Esophagus squamous epithelium (tissue), 5 donors: ENCODE measurements at places on chromosomes 7 and 10.

DNA sequence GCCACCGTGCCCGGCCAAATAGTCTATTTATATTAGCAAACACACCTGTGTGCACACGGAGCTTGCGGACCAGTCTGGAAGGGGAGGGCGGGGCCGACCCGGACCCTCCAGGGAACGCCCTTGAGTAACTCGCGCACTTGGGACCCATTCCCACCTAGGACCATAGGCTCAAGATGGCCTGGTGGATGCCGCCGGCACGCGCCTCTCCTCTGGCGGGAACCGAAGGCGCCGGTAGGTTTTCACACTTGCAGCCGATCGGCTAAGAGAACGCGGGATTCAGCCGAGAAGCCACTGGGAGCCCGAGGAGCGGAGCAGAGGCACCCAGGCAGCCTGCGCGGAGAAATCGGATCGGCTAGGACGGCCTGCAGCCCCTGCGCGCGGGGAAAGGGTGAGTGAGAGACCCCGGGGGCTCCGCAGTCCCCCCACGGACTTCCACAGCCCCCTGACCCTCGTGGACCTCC is 18.9 kb downstream of the IFT22 start:
- DNase-seq, result no peak

DNA sequence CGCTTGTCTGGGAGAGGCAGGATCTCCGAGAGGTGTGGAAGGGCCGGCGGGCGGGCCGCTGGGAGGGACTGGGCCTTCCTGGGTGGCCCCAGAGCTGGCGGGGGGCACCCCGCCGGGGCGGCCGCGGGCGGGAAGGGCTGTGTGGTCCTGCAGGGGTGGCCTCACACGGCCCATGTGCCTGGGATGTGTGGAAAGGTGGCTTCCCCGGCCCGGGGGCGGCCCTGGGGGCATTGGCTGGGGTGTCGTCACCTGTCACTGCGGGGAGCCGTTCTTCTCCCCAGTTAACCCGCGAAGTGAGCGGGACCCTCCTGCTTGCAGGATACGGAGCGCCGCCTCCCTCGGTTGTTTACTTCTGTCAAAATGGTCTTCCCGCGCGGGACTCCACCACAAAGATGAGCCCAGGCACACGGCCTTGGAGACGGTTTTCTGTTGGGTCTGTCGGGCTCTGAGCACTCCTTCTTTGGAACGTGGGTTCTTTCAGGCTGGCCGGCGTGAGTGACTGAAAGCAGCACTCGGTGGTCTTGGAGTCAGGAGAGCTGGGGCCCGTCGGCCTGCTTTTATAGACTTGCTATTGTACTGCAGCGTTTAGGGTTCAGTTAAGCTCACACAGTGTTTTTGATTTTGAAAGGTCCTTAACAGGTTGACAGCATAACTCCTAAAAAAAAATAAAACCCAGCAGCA is 700 bp downstream of the SMC3 start:
- DNase-seq, result no peak

DNA sequence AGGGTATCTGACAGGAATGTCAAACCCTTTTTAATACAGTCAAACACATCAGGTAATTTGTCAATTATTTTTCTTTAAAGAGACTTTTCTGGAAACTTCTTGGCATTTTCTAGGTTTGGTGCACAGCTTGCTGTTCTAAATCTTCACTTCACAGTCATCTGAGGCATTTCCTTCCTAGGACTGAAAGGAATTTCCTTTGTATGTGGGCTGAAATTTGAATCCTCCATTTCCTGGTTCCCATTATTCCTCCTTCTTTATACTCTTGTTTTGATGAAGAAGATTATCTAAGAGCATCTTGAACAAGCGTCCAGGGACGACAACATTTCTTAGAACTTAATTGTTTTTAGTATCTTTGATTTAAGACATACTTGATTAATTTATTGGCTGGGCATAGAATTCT is 24.9 kb downstream of the CALD1 start:
- no peak for DNase-seq

- no peak for DNase-seq
Observed at GRCh38 chr10:64863836-64864235, 1342.6 kb downstream of the REEP3 start.

DNA sequence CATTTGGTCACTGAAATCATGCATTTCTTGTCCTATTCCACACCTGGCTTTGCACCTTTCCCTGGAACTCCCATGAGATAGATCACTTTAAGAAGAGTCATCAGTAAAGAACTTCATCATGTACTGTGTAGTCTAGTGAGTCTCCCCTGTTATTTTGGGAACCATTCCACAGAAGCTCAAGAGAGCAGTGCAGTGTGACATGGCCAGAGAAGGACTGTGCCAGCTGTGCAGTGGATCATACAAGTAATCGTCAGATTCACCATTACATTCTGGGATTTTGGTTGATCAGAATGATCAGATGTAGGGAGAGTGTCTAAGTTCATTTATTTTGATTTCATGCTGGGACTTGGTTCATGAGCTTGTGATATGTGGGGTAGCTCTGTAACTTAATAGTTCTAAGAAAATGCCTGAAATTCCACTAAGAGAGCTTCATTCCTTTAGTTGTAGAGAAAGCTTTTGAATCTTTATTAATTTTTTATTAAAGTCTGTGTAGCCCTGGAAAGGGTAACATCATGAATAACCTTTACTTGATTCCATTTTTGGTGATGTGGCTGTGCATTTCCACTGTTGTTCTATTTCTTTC is 166.8 kb downstream of the SUGCT start:
- no peak for DNase-seq

GRCh38 chr7:137895301-137896221 is 48.8 kb upstream of the DGKI start:
- no peak for DNase-seq

- DNase-seq, result no peak
Observed at GRCh38 chr10:127678091-127678490, 58.9 kb upstream of the FOXI2 start.

GRCh38 chr7:27779873-27780272 is 39.9 kb downstream of the TAX1BP1 start:
- DNase-seq, result no peak

DNA sequence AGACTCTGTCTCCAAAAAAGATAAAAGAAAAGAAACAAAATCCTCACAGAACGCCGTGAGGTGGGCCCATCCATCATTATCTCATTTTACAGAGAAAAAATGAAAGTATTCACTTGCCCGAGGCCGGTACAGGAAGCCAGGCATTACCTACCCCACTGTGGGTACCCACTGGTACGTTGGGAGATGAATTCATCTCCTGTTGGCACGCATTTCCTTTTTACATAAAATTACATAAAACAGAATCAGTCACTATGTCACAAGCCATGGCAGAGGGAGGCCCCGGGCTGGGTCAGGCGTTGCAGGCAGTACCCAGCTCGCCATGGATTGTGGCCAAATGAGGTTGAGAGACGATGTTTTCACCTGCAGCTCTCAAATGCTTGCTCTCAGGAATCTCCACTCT is 38.6 kb upstream of the TNRC18 start:
- no peak for DNase-seq

- no peak for DNase-seq
Observed at GRCh38 chr10:79583488-79584024, 23.3 kb upstream of the SFTPA2 start.

GRCh38 chr10:86188326-86188725 is 178.3 kb downstream of the GRID1 start:
- DNase-seq, result no peak
